Activated T-helper 17 cell treated with anti-CD3 and anti-CD28 coated beads, Interleukin-2, amount 50 U/mL, for 72 hours (primary cell): ENCODE measurements at places on chromosomes 16 and 17.

DNA sequence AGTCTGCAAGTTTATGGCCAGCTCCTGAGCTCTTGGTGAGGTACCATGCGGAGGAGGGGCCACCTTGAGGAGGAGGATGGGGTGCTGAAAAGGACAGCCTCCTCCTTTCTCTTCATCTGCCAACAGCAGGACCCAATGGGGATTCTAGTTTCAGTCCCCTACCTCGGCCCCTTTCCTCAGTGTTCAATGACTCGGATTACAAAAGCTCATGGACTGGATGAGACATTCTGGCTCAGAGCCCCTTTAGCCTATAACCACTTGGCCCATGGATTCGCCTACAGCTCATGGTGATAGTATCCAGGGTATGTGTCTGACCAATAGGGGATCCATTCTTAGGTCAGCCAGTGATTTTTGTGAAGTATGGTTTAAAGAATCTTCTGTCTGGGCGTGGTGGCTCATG, 8.5 kb upstream of the PIK3R6 start:
- ATAC-seq = peak; percentile 16

DNA sequence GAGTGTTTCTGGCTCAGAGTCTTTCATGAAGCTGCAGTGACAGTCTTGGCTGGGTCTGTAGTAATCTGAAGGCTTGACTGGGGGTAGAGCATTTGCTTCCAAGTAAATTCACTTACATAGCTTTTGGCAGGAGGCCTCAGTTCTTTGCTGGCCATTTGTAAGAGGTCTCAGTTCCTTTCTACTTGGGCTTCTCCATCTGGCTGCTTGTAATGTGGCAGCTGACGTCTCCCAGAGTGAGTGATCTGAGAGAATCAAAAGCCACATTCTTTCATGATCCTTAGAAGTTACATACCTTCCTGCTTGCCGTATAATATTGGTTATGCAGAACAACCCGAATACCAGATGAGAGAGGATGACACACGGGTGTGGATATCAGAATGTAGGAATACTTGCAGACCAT, 39.8 kb downstream of the NF1 start:
- no peak for ATAC-seq

- ATAC-seq = peak; percentile 80
These were observed at the start of gene FBRS for GRCh38 chr16:30657866-30658730. Gene FBRS, plus strand, starts transcription at chr16:30658431. Its CDS starts 1,088 bp downstream, at chr16:30659519.

DNA sequence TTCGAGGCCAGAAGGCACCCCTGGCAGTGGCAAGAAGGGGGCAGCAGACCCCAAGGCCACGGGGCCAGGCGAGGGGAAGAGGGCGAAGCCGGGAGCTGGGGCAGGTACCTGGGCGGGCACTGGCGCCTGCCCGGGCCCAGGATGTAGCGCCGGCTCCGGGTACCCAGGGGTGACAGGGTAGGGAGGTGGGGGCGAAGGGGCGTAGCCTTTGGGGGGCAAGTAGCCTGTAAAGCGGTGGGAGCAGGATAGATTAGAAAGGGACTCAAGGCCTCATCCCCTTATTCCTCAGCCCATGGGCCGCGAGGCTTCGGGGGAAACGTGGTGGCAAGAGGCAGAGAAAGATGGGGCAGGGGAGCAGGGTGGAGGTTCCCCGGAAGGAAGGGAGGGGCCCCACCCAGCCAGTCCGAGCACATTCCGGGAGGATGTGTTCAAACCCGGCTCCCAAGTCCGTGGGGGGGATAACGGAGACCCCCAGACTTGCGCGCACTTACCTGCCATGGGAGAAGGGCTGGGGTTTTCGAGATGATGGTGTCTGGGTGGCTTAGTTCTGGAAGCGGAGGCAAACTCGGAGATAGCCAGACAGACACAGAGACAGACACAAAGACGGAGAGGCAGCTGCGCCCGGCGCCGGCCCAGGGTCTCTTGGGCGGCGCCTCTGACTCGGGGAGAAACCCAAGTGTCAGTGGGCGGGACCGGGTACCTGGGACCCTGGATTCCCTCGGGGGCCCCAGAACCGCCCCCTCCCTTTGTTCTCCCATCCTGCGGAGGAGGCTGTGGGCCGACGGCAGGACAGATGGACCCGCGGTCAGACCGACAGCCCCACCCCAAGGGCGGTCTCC, 493 bp downstream of the PLSCR3 start:
- ATAC-seq = peak; percentile 47

DNA sequence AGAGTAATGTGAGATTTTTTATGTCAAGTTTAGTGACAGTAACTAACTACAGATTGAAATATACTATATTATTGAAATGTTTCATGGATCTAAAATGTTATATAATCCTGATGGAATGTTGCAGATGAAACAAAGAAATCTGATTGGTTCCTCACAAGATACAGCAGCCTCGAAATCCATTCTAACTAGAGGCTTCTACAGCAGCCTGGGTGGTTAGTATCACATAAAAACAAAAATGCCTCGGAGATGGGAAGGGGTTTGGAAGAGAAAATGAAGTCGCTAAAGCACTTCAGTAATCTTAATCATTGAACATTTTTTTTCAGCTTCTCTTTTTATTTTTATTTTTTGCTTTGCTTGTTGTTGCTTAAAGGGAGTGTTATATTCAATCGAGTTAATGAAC, 75.2 kb downstream of the TANC2 start:
- ATAC-seq = no peak

DNA sequence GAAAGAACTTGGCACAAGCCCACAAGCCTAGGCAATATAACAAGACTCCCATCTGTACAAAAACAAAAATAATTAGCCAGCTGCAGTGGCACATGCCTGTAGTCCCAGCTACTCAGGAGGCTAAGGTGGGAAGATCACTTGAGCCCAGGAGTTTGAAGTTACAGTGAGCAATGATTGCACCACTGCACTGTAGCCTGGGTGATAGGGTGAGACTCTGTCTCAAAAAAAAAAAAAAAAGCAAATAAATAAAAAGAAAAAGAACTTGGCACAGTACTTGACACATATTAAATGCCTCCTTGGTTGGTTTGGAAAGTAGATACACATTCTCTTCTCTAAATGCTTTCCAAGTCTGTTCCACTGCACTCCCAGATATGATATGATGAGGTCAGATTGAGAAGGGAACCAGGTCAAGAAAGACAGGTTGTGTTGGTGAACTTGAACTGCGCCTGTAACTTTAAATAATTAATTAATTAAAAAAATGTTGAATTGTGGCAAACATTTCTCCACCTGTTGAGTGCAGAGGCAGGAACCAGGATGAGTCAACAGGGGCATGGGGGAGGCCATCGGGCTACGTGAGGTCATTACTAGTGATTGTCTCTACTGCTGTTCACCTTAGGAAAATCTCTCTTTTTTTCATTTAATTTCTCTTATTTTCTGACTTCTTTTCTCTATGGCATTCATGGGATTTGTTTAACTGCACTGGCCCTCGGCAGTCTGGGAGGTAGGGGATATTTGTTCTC, 25.9 kb upstream of the EFCAB13 start:
- ATAC-seq = no peak

GRCh38 chr17:9676820-9677310, 31.5 kb downstream of the USP43 start:
- ATAC-seq = peak; percentile 93

GRCh38 chr16:50267151-50267631, 840 bp downstream of the ADCY7 start:
- ATAC-seq = no peak

DNA sequence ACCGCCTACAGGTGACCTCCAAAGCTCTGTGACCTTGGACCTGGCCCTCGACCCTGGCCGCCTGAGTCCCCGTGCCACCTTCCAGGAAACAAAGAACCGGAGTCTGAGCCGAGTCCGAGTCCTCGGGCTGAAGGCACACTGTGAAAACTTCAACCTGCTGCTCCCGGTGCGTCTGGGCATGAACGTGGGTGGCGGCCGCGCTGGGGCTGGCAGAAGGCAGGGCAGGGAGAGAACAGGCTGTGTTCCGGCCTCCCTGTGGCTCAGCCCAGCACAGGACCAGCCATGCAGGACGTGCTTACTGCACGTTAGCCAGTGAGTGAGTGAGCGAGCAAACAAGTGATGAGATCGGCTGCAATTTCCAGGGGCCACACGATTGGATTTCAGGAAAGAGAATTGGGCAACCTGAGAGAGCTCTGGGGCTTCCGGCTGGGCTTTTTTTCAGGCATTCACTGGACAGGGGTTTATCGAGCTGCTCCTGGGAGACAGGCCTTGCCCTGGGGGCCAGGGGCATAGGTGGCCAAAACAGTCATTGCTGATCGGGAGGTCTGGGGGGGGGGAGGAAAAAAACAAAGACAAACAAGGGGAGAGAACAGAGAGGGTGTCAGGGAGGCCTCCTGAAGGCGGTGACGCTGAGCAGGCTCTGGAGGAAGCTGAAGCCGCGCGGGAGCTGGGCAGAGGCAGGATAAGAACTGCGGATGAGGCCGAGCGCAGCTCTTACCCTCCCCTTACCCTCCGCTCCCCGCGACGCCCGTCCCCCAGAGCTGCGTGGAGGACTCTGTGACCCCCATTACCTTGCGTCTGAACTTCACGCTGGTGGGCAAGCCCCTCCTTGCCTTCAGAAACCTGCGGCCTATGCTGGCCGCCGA, 16.9 kb downstream of the ITGAX start:
- no peak for ATAC-seq

- no peak for ATAC-seq
These were observed 2.8 kb downstream of the HAPSTR1 start for GRCh38 chr16:9094011-9094846.

DNA sequence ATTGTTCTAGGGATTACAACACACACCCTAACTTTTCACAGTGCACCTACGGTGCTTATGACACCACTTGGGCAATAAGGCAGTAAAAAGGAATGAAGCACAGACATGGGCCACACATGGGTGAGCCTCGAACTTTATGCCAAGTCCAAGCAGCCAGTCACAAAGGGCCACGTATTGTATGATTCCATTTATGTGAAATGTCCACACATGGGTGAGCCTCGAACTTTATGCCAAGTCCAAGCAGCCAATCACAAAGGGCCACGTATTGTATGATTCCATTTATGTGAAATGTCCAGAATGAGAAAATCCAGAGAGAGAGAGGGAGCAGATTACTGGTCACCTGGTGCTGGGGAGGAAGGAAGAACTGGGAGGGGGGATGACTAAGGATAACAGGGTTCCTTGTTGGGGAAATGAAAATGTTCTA, 22.2 kb downstream of the RMI2 start:
- ATAC-seq = no peak

- ATAC-seq = no peak
These were observed 17.5 kb downstream of the CAMKK1 start for GRCh38 chr17:3875317-3875716.

- ATAC-seq = no peak
These were observed 7.0 kb upstream of the TRIM47 start for GRCh38 chr17:75885431-75885830.

DNA sequence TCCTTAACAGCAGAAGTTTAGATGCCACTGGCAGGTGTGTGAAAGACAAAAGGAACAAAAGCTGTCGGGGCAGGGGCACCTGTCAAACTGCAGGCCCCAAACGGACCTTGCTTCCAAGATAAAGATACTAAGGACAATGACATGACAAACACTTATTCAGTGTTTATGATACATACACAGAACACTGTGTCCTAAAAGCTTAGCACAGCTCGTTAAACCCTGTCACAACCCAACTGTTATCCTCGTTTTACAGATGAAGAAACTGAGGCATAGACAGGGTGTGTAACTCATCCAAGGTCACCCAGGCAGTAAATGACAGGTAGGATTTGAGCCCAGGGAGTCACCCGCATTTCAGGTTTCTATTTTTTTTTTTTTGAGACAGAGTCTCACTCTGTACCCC, 9.6 kb downstream of the SDK2 start:
- ATAC-seq = no peak

GRCh38 chr17:41822216-41823140, 9.7 kb downstream of the FKBP10 start:
- ATAC-seq = no peak

DNA sequence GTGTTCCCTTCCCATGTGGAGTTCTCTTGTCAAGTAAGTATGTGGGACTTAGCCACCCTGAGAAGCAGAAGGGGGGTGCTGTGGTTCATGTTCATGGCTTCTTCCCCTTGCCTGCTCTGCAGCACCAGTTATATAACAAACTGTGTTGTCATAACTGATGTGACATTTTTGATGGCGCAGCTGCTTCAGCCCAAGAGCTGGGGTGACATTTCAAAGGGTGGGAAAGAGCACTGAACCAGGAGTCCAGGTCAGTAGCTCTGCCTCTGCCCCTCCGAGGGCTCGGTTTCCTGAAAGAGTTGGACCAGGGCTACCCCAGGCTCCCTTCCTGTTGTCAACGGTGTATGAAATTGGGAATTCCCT, 7.4 kb downstream of the GNAO1 start:
- no peak for ATAC-seq

- ATAC-seq = peak; percentile 13
These were observed 113.8 kb upstream of the CHMP6 start for GRCh38 chr17:80877729-80878303.

GRCh38 chr17:62628831-62629555, 1.5 kb downstream of the MRC2 start:
- no peak for ATAC-seq

- ATAC-seq = no peak
These were observed 17.1 kb downstream of the LIG3 start for GRCh38 chr17:34997355-34997862.
